IMR-90 (cell line): ENCODE measurements at places on chromosomes 3 and 15. TPM values are rescaled to one million over a fixed set of nuclear protein-coding genes. Genes with fewer than 3 reads are reported as not detected.

Gene GLDN
- total RNA-seq = under 0.01 TPM in 1 of 2 replicates, not detected in the other

Gene EBLN2
- total RNA-seq = 6.4 and 7.7 TPM in 2 replicates

Gene APBA2
- 27.8 and 33.0 TPM in 2 replicates for total RNA-seq

Gene RTP4
- total RNA-seq = not detected in 2 replicates

Gene C3orf85
- not detected in 2 replicates for total RNA-seq

Gene BRK1
- 81.4 and 123 TPM in 2 replicates for total RNA-seq

Gene PPP1R14D
- total RNA-seq = not detected in 2 replicates

Gene PYGO1
- total RNA-seq = 6.6 and 10.0 TPM in 2 replicates

Gene CPB1
- total RNA-seq = not detected in 2 replicates

Gene GPR15
- not detected in 2 replicates for total RNA-seq
